MG63 (cell line): ENCODE measurements at places on chromosomes 3 and 15. TPM values are rescaled to one million over a fixed set of nuclear protein-coding genes. Genes with fewer than 3 reads are reported as not detected.
A peak's percentile ranks its signal among the peaks of the same experiment; 100 is the strongest.

Gene GOLGA6B
- not detected in 2 replicates for total RNA-seq

DNA sequence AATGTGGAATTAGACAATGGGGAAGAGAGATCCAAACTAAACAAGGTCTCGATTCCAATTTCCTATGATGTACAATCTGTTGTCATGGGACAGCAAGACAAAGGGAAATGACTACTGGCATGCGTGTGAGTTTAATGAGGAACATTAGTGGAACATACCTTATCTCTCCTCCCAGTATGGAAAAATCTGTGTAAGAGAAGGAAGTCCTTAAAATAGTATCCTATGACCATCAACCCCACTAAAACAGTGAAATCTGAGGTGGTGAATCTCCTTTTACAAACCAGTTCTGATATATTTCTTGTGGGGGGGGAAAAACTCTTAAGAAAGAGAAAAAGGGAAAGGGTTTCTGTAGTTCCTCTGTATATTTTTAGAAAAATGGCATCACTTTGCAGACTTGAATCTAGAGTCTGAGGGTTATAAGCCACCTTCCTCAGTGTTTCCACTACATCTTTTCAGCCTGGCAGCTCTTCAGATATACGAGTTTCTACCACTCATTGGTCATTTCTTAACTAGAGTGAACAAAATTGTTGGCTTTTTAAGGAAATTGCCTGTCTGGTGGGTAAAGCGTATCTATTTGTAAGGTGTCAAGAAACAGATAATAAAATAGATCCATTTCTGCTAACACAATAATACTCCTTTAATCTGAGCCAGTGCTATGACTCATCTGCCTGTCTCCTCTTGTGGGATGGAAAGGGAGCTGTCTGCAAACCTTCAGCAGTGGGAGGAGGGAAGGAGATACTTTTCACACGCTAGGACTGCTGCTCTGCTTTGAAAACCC, 3.0 kb upstream of the TNFAIP8L3 start:
- DNase-seq: peak; percentile 52

Gene ROPN1B
- total RNA-seq: not detected in 2 replicates

Gene CLRN1
- total RNA-seq: not detected in 2 replicates

DNA sequence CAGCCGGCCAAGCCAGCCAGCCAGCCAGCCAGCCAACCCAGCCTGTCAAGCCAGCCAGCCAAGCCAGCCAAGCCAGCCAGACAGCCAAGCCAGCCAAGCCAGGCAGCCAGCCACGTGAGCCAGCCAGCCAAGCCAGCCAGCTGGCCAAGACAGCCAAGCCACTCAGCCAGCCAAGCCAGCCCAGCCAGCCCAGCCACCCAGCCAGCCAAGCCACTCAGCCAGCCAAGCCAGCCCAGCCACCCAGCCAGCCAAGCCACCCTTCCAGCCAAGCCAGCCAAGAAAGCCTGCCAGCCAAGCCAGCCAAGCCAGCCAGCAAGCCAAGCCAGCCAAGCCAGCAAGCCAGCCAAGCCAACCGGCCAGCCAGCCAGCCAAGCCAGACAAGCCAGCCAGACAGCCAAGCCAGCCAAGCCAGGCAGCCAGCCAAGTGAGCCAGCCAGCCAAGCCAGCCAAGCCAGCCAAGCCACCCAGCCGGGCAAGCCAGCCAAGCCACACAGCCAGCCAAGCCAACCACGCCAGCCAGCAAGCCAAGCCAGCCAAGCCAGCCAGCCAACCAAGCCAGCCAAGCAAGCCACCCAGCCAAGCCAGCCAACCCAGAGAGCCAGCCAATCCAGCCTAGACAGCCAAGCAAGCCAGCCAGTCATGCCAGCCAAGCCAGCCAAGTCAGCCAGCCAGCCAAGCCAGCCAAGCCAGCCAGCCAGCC, 199.5 kb downstream of the GOLGA6L6 start:
- DNase-seq: peak; percentile 52

DNA sequence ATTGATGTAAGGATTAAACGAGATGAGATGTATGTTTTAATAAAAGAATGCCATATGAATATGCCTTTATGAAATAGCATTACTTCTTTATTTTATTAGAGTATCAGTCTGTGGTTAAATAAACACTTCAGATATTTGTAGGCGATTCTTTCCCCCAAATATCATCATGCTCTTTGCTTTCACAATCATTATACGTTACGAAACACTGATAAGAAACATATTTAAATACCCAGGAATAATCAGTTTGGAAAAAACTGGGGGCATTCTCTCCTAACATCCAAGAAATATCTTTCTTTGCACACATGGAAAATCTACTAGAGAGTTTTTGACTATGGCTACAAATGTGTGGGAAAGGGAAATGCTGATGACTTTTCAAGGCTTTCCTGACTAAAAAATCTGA, 4.4 kb upstream of the PLAAT1 start:
- no peak for DNase-seq

Gene BSN
- total RNA-seq: 0.05 and 0.23 TPM in 2 replicates

- no peak for DNase-seq
Measured at GRCh38 chr15:52486003-52486996, 42.4 kb downstream of the MYO5A start.

Gene KBTBD13
- total RNA-seq: not detected in 2 replicates

Gene ADAMTS9
- not detected in 2 replicates for total RNA-seq

DNA sequence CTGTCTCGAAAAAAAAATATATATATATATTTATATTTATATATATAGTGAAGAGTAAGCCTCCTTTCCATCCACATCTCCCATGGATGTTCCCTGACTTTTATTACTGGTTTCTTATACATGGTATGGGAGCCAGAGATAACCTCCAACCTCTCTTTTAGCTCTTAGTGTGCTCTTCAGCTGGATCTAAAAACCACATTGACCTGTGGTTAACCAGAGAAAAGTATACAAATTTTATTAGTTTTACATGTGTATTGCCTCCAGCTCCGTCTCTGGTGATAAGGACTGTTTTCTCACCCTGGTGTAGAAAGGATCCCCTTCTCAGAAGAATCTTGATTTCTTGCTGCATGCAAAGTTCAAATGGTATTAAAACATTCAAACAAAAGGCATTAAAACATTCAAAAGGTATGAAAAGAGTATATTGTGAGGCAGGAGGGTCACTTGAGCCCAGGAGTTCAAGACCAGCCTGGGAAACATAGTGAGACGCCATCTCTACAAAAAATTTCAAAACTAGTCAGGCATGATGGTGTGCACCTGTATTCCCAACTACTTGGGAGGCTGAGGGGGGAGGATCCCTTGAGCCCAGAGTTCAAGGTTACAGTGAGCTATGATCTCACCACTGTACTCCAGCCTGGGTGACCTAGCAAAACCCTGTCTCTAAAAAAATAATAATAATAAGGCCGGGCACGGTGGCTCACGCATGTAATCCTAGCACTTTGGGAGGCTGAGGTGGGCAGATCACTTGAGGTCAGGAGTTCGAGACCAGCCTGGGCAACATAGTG, 13.5 kb upstream of the TTBK2 start:
- no peak for DNase-seq

DNA sequence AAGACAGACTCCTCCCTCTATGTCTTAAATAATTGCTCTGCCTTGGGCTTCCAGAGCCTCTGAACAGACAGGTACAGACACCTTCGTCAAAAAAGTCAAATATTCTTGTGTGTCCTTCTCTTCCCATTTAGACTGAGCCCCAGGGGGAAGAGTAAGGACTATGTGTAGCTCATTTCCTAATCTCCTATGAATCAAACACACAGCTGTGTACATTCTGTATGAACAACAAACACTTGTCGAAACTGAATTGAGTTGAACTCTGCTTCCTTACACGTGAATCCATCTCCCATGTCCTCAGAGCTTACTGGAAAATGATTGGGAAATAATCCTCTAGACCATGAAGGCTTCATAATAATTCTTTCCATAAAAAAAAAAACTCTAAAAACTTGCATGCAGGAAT, 80.8 kb downstream of the MOBP start:
- DNase-seq: no peak

Gene CHRD
- 0.03 TPM in 1 of 2 replicates, not detected in the other for total RNA-seq

Gene TLR9
- total RNA-seq: not detected in 2 replicates

DNA sequence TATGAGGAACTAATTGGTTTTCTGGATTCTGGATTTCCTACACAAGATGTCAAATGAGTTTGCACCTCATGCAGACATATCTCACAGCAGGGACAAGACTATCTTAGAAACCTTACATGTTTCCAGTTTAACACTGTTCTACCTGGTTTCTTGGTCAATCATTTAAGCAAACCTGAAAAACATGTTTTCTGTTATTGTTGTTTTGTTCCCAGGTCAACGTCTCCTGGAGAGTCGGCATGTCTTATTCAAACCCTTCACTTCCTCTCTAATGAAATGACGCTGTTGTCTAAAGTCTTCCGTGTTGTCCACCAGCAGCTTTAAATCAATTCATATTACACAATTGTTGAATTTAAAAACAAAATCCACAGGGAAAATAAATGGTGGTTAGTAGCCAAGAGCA, 150.9 kb downstream of the CNTN3 start:
- no peak for DNase-seq
